Omental fat pad (tissue), 4 donors: ENCODE measurements at places on chromosomes 13 and 19. TPM values are rescaled to one million over a fixed set of nuclear protein-coding genes. Genes with fewer than 3 reads are reported as not detected.

- DNase-seq = no peak
Observed at GRCh38 chr13:25153736-25154135, 18.4 kb downstream of the AMER2 start.

DNA sequence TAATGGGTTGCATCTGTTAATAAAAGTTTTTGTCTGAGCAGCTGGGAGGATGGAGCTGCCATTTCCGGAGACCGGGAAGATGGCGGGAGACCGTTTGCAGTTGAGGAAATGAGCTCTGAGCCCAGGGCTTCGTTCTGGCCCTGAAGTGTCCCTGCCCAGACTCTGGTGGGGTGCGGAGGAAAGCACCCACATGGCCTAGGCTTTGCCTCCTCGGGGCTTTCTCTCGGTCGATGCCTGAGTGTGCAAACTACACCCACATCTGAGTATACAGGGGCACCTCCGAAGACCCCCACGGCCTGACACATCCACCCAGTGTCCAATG is 15.6 kb upstream of the NANOS3 start:
- DNase-seq = no peak

GRCh38 chr19:17254636-17255035 is 8.9 kb upstream of the NR2F6 start:
- DNase-seq = no peak

DNA sequence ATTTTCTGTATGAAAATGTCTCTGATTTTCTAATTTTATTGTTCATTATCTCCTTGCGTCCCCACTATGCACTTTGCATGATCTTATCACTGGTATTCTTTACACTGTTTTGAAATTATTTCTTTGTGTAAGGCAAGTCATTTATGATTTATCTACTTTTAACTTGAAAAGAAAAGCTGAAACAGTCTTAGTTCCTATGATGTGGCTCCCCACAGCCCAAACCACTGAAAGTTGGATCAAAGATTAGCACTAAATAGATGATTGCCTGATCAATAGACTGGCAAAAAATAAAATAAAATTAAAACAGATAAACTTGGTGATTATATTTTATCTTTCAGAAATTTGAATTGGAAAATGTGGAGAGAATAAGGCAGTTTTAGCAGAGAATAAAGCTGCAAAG is 1101.9 kb downstream of the PCDH9 start:
- no peak for DNase-seq

GRCh38 chr13:26721251-26722121 is 39.1 kb downstream of the GPR12 start:
- DNase-seq = no peak

The PDX1 gene
- total RNA-seq = not detected

The OR7G1 gene
- not detected for total RNA-seq
